ENCODE measurements at places on chromosomes 5 and 9. TPM values are rescaled to one million over a fixed set of nuclear protein-coding genes. Genes with fewer than 3 reads are reported as not detected.

SLC6A19 gene
- 0.49 TPM for total RNA-seq

GRK6 gene
- total RNA-seq: 62.1 TPM

STPG3 gene
- total RNA-seq: 0.95 TPM

MED27 gene
- total RNA-seq: 30.2 TPM

HNRNPAB gene
- total RNA-seq: 154 TPM

SPAAR gene
- total RNA-seq: 0.07 TPM

CLTA gene
- 236 TPM for total RNA-seq

DNA sequence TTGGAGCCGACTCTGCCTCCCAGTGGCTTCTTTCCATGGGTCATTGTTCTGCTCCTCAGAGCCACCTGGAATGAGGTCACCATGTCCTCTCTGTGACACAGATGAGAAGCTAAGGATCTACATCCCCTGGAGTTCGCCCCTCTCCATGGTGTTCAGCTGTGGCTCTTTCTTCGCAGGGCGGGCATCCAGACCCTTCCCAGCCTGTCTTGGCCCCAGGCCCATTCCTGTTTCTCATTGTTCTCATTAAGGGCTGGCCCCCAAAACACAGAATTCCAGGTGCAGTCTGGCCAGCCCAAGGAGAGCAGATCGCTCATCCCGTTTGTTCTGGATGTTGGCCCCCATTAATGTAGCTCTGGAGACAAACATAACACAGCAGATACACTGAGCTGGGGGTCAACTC lies 66.4 kb upstream of the COL15A1 start:
- DNase-seq: no peak

- no peak for DNase-seq
These were observed 52.4 kb downstream of the CDC14B start for GRCh38 chr9:96567203-96567700.

- DNase-seq: no peak
These were observed 89.6 kb downstream of the TRIM36 start for GRCh38 chr5:115079924-115080623.

DNA sequence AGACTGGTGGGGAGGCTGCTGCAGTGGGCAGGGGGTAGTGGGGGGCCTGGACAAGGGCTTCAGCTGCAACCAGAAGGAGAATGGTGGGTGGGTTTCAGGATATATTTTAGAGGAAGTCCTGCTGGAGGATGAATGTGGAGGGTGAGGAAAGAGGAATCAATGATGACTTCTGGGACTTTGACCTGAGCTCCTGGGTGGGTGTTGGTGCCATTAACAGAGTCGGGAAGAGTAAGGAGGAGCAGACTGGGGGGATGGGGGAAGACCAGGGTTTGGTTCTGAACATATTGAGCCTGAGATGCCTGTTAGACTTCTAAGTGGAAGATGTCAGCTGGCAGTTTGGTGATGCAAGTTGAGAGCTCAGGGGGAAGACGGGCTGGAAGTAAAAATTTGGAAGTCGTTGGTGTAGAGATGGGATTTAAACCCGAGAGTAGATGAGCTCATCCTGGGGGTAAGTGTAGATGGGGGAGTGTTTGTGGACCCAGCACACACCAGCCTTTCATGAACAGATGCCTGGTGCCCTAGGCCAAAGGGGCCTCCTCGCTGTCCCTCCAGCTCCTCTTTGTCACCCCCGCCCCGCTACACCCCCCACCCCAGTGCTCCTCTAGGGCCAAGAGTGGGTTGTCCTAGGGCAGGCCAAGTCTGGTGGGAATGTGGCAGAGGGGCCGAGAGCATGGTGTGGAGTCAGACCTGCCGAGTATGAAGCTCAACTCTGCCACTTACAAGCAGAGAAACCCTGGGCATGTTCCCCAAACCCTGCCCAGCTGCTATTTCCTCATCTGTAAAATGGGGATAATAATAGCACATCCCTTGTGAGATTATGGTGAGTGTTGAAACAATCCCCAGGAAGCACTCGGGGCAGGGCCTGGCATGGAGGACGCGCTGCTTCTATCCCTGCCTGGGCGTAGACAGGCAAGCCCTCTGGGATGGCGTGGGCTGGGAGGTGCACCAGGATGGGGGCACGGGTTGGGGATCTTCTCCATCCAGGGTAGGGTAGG lies 4.0 kb downstream of the DNM1 start:
- DNase-seq: no peak

GRCh38 chr9:29297592-29297991 lies 1724.3 kb upstream of the C9orf72 start:
- no peak for DNase-seq

GRCh38 chr5:59921816-59922215 lies 28.3 kb upstream of the PDE4D start:
- no peak for DNase-seq

DNA sequence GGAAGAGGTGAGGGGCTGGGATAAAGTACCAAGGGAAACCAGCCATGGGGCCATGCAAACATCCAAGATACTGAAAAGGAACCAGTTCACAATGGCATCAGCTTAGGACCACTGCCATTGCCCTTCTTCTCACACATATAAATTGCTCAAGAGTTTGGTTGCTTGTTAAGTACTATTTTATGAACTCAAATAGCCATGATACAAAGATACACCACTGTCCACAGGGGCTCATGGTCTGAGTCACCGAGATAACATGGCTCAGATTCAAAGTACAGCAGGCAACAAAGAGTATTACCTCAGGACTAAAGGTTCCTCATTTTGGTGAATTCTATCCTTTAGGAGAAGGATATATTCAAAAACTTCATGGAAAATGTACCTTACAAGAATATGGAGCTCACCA lies 55.6 kb downstream of the FANCC start:
- peak; percentile 57 for DNase-seq

DNA sequence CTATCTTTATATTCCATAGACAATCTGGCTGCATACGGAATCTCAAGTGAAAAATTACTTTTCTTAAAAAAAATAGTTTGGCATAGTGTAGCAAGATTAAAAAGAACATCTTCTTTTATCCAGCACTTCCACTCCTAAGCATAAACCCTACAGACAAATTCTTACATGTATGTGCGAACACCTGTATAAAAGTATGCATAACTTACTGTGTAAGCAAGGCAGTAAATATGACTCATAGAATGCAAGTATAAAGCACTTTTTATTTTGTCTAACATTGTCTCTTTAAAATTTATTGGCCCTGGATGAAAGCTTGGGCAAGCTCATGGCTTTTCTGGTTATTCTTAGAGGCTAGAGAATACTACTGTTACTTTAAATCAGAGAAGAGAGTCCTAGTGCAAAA lies 86.4 kb downstream of the MSX2 start:
- no peak for DNase-seq

GRCh38 chr5:24141046-24141445 lies 503.7 kb downstream of the CDH10 start:
- DNase-seq: peak; percentile 0

- DNase-seq: no peak
These were observed 7.4 kb upstream of the SHROOM1 start for GRCh38 chr5:132837868-132838267.

- DNase-seq: no peak
These were observed 343.4 kb downstream of the DNAH5 start for GRCh38 chr5:13601112-13601511.

GRCh38 chr5:14167211-14167845 lies 24.2 kb downstream of the TRIO start:
- DNase-seq: no peak

GRCh38 chr9:18614116-18614515 lies 140.2 kb downstream of the ADAMTSL1 start:
- no peak for DNase-seq

- DNase-seq: no peak
These were observed 260.3 kb upstream of the RPS23 start for GRCh38 chr5:82538339-82539034.

DNA sequence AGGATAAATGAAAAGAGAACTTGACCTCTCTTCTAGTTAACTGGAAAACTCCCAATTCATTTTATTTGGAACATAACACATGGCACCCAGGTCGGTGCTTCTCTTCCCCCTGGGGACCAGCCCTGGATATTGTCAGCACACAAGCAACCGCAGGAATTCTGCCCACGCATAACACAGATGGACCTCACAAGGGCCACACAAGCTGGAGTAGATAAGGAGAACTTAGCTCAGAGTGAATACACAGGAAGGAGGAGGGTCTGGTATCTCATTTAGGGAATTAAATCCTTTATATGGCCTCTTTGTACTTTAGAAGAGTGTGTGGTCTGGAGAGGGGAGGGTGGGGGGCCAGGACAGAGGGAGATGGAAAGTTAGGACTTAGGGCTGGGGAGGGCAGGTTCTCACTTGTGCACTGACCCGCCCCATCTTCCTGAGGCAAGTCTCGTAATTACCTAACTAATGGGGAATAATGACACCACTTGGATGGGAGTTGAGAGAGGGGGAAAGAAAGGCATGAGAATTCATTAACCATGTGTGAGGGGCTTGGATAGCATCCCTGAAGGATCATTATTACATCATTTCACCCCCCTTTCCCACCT lies 341.2 kb upstream of the WWC1 start:
- peak; percentile 96 for DNase-seq

GRCh38 chr5:174571662-174572397 lies 152.6 kb upstream of the MSX2 start:
- DNase-seq: peak; percentile 96

- DNase-seq: no peak
These were observed 58.0 kb upstream of the SPATA31C2 start for GRCh38 chr9:88196142-88196790.

- no peak for DNase-seq
These were observed 30.0 kb downstream of the S1PR3 start for GRCh38 chr9:89021154-89021803.

DNA sequence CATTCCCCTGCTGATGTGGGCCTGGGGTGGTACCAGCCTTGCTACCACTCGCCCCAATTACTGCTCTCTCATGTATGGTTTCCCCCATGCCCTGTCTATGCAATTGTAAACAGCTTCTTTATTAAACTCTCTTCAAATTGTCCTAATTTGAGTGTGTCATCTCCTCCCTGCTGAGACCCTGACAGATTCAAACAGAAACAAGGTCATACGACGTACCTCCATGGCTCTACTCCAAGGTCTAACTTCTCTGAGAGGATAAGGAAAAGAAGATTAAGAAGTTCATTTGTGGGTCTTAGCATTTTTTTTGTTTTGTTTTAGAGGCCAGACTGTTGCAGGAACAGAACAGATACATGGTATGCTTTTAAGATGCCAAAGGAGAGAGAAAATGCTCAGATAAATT lies 38.0 kb downstream of the ABITRAM start:
- DNase-seq: no peak

GRCh38 chr9:2230362-2230761 lies 215.2 kb downstream of the SMARCA2 start:
- no peak for DNase-seq

DNA sequence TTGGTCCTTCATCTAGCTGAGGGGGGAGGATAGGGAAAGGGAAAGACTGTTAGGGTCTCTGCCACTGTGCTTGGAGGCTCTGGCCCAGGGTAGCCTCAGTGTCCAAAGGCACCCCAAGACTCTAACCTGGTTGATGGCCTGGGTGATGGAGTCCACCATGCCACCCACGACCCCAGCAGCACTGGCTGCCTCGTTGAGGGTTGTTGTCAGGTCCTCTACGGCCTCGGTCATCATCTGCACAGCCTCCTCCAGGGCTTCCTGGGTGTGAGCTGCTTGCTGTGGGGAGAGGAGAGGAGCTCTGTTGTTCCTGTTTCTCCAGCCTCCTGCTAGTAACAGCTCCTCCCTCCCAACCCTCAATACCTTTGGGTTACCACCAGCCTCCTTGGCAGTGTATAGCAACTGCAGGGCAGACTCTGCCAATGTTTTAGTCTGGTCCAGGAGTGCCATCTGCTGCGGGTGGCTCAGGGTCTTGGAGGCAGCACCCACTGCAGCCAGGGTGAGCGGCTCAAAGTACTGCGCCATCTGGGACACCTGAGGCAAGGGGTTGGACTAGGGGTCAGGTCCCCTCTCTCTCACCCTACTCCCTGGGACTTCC lies 16.2 kb upstream of the TPM2 start:
- DNase-seq: no peak

- DNase-seq: no peak
These were observed 29.2 kb downstream of the GARNL3 start for GRCh38 chr9:127293767-127294166.

DNA sequence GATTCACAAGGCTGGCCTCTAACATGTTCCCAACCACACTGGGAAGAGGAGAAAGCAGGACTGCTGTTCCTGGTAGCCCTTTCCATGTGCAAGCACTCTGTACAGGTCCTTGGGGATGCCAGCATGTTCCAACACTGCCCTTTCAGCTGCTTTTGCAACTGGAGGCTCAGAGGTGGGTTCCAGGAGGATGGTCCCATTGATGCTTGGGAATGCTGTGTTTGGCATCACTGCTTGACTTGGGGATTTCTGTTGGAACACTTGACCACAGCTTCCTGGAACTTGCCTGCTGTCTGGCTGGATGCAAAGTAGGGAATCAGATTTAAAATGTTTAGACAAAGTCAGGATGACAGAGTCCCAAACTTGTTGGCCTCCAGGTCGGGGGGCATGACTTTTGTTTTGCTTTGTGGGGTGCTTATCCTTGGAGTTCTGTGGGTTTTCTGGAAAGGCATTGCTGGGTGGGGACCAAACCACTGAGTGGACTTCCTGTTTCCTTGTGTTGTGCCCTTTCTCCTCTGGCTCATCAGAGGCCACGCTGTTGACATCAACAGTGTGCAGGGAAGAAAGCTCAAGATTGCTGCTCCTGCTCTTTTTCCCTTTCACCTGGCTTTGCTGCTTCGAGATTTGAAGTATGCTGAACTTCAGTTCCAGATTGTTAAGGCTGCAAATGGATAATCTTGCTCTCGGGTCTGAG lies 148.5 kb upstream of the RPS23 start:
- no peak for DNase-seq

GRCh38 chr5:149457393-149457763 lies 78.3 kb upstream of the IL17B start:
- no peak for DNase-seq

DNA sequence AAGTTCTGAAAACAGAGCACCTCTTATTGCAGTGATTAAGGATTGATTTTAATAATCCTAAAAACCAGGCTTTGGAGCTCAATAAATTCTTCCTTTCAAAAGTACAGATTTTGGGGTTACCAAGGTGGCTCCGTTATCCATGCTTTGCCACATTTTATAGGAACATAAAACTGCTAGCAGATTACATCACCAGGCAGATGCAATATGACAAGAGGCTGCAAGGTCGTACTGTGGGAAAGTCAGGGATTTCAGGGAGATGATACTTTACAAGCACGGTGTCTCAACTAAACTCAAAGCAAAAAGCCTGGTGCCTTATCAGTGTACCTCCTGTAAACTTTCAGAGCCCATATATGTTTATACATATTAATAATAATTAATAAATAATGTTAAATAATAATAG lies 28.6 kb downstream of the ADAMTSL1 start:
- DNase-seq: no peak
